IPS DF 19.7 (cell line): ENCODE measurements at places on chromosomes 1 and 21.

DNA sequence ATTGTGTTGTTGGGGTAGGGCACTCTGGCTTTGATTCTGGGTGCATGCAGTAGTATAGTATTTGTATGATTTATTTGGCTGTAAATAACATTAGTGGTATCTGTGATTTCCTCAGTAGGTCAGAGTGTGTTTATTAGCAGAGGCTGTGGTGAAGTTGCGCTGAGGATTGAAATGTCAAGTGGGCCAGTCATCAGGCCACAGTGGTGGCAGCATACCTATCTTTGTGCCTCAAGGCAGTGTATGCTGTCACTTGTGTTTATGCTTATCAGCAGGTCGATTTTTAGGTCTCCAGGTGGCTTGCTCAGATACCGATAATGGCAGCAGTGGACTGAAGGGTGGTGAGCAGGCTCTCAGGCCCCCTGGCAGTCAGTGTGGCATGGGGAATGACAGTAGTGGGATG, 11.3 kb downstream of the LY9 start:
- no peak for DNase-seq

- no peak for DNase-seq
Observed at GRCh38 chr1:91948501-91949355, 473 bp upstream of the BRDT start.

DNA sequence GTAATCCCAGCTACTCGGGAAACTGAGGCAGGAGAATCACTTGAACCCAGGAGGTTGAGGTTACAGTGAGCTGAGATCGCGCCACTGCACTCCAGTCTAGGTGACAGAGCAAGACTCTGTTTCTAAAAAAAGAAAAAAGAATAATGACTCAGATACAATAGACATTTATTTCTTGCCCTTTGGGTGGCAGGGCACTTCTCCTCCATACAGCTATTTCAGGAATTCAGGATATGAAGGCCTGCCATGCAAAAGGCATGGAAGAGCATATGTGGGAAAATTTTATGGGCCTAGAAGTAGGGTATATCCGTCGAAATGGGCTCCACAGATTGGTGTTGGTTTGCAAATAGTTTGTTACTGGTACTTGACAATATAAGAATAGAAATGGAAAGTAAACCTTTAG, 20.2 kb upstream of the POGZ start:
- no peak for DNase-seq

GRCh38 chr1:52225174-52225573, 83.3 kb downstream of the ZFYVE9 start:
- no peak for DNase-seq

GRCh38 chr1:174044418-174045222, 22.5 kb upstream of the RC3H1 start:
- DNase-seq = no peak

DNA sequence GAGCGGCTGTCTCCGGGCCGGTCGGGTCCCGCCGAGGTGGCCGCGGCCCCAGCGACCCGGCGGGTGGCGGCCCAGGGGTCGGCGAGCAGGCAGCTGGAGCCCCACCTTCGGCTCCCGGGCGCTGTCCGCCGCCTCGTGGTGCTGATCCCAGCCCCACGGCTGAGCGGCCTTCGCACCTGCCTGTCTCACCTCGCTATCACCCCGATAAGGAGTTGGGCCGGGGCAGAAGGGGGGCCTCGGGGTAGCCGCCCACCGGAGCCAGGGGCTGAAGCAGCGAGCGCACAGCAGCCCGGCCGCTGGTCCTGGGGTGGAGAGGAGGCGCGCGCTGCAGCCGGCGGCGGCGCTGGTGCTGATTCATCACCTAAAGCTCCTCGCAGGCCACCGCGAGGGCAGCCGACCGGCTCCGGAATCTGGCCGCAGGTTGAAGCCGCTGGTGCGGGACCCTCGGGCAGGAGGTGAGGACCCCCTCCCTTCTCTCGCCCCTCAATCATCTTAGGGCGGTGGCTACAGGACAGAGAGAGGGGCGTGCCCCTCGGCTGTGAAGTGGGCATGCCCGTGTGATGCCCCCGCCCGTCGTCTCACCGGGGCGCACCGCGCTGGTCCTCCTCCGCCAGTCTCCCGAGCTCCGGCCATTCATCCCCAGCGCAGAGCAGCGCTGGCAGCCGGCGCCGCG, 575 bp downstream of the TRIM67 start:
- DNase-seq = no peak

DNA sequence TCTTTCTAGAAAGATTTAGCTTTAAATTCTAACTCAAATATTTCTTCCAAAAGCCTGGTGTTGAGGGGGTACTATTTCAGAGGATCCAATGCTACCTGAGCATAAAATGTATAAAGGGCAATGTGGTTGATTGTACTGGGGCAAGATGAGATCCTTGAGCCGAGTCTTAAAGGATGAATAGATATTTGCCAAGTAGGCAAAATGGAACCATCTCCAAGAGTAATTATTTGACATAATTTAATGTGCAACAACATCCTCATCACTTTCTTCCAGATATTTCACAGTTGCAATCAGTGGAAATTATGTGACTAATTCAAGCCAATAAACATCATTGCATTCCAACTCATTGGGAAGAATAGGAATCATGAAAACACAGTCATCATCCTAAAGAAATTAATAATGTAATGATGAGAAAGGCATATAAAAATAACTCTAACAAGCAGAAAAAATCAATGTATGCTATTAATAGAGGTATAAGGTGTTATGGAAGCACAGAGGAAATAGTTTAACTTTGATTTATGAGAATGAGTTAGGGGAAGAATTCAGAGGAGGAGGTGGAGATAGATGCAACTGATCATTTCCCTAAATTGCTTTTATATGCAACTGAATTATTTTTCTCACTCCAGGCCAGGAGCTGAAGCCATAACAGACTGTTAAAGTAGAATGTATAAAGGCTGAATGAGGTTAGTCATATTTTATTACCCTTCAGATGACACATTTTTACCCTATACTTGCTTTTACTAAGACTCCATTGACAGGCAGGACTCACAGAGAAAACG, 30.0 kb upstream of the RGS4 start:
- no peak for DNase-seq

DNA sequence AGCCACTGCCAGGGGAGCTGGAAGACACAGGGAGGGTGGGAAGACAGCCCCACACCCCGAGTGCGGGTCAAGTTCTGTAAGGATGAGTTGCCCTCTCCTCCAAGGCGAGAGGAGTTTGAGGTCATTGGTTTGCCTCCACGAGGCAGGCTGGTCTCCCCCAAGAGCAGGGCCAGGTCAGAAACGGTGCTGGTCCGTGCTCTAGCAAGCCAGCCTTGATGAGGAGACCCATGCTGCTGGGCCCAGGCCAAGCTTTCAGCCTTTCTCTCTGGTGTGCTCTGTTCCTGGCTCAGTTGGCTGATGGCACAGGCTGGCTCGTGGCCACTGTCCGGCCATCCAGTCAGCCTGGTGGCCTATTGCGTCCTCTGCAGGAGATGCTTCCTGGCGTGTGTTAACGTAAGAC, 12.0 kb upstream of the PCBP3 start:
- no peak for DNase-seq
